ENCODE measurements at places on chromosomes 11 and 22. TPM values are rescaled to one million over a fixed set of nuclear protein-coding genes. Genes with fewer than 3 reads are reported as not detected.

GRCh38 chr11:74460065-74460464, 7.3 kb downstream of the KCNE3 start:
- DNase-seq, result no peak

MISFA gene
- 8.1 TPM for polyA plus RNA-seq

DNA sequence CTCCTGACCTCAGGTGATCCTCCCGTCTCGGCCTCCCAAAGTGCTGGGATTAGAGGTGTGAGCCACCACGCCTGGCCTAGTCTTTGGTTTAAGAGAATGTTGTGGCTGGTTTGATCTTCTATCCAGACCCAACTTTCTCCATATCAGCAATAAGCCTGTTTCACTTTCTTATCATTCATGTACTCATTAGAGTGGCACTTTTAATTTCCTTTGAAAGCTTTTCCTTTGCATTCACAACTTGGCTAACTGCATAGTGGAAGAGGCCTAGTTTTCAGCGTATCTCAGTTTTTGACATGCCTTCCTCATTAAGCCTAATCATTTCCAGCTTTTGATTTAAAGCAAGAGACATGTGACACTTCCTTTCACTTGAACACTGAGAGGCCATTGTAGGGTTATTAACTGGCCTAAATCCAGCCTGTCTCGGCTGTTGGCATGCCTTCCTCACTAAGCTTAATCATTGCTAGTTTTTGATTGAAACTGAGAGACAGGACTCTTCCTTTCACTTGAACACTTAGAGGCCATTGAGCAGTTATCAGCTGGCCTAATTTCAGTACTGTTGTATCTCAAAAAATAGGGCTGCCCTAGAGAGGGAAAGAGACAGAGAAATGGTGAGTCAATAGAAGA, 13.1 kb upstream of the RPL3 start:
- DNase-seq, result no peak

GRCh38 chr22:45994491-45995404, 17.8 kb upstream of the WNT7B start:
- peak; percentile 66 for DNase-seq

DNA sequence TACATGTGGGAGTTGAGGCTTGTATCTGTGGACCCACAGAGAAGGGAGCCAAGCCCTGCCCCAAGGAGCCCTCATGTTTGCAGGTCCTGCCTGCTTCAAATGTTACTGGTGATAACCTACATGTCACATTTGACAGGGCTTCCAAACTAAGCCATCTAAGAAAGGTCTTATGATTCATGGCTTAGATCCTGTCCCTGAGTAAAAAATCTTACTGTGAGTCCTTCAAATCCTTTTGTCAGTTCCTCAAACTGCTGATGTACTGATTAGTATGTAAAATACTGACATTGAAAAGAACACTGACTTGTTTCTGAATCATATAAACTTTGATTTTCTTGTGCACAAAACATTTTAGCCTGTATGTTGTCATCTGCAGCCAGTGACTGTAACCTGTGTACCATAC, 1.0 kb upstream of the PANX1 start:
- no peak for DNase-seq

- DNase-seq, result no peak
These were observed 28.6 kb upstream of the ELFN2 start for GRCh38 chr22:37455896-37456295.

OR9Q2 gene
- not detected for polyA plus RNA-seq
